ENCODE measurements at places on chromosomes 12 and 14.
A peak's percentile ranks its signal among the peaks of the same experiment; 100 is the strongest.

DNA sequence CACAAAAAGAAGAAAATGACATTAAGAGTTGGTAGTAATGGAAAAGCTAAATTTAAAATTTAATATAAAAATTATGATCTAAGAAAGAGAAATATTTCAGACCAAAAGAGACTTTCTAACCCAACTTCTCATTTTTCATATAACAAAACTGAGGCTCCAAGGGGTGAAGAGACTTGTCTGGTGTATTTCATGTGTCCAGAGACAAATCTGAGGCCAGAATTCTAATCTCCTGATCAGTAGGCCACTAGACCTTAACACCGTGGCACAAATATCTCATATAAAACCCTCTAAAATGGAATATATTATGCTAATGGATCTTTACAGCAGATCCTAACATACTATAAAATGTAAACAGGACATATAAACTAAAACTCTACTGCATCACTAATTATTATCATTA, 275.7 kb upstream of the SLC16A7 start:
- no peak for DNase-seq

- peak; percentile 78 for DNase-seq
Measured at GRCh38 chr12:7498809-7499208, 4.8 kb downstream of the CD163 start.

DNA sequence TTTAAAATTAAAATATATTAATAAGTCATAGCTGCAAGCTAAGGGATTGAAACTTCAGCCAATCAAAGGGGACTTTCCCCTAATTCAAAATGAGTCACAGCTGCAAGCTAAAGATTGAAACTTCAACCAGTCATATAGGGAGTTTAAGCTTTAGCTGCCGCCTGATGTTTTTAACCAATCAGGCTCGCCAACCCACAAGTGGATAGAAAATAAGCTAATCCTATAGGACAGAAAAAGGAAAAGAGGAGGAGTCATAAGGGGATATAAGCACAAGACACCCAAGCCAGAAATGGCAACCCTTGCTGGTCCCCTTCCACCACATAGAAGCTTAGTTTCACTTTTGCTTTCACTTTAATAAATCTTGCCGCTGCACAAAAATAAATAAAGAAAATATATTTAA, 1154.6 kb downstream of the GALC start:
- no peak for DNase-seq

- no peak for DNase-seq
Measured at GRCh38 chr14:59336098-59336497, 129.1 kb downstream of the GPR135 start.

DNA sequence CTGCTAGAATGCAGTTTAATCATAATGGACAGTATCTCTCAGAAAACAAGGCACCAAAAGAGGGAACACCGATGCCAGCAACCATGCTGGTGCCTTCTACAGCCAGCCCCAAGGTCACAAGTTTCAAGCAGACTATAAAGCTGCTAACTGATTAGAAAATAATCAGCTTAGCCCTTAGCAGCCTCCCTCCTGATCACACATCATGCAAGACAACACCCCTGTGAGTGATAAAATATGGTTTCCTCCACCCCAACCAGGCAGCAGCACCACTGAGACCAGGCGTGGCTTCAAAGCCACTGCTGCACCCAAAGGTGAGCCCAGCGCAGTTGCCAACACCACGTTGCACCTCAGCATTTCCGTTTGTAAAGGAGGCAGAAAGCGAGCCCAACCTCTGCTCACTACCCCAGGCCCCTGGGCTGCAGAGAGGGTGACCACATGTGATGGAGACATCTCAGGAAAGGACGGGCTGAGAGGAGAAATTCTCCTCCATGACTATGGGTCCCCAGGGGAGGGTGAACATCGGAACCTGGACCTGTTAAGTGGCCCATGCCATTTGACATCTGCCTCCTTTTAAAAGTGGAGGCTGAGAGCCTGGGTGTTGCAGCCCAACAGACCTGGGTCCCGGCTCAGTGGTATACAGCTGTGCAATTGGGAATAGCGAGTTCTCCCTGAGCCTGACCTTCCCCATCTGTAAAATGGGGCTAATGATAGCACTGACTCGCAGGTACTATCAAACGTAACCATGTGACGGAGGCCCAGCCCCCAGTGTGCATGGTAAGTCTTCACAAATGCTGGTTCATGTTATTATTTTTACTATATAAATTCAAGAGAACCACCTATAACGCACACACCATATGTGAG, 11.5 kb downstream of the ZFP36L1 start:
- no peak for DNase-seq

DNA sequence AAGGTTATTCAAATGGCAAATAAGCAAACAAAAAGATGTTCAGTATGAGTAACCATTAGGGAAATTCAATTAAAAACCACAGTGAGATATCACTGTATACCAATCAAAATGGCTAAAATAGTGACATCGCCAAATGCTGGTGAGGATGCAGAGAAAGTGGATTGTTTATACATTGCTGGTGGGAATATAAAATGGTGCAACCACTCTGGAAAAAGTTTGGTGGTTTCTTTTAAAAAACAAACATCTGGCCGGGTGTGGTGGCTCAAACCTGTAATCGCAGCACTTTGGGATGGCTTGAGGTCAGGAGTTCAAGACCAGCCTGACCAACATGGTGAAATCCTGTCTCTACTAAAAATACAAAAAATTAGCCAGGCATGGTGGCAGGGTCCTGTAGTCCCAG, 14.0 kb upstream of the STRAP start:
- DNase-seq: no peak

DNA sequence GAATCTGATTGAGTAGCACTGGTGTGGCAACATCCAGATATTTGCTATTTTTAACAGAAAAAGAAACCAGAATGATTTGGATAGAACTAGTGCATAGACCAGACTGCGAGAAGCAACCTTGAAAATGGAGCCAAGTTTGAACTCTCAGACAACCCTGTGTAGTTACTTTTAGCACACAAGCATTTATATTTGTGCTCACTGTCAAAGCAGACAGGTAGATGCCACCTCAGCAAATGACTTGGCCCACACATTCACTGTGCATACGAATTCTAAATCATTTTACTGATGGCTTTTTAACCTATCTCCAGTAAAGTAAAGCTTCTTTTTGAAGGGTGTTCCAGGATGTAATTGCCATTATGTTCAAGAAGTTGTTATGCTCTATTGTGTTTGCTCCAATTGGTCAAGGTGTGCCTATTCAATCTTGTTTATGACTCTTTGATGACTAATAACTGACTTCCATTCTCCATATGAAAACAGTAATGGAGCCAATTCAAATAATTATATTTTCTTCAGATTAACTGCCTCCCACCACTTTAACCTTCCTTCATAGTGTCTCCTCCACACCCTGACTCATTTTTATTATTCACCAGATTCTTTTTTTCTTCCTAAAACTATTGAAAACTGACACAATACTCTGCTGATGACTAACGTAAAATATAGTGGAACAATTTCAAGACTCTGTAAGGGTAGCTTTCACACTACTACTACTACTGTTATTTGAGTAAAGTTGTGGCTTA, 138.5 kb downstream of the CCER1 start:
- no peak for DNase-seq

DNA sequence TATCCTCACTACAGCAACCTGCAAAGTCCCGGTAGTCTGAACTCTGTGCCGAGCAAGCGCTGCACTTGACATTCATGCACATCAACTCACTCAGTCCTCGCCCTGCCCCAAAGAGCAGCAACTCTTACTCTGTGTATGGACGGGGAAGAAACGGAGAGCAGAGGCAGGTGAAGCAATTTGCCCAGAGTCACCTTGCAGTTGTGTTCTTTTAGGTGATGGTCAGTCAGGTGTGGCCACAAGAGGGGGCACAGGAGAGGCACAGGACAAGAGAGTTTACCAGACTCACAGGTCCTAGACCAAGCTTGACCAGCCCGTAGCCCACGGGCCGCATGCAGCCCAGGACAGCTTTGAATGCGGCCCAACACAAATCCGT, 39.1 kb downstream of the TSPAN11 start:
- DNase-seq: no peak

DNA sequence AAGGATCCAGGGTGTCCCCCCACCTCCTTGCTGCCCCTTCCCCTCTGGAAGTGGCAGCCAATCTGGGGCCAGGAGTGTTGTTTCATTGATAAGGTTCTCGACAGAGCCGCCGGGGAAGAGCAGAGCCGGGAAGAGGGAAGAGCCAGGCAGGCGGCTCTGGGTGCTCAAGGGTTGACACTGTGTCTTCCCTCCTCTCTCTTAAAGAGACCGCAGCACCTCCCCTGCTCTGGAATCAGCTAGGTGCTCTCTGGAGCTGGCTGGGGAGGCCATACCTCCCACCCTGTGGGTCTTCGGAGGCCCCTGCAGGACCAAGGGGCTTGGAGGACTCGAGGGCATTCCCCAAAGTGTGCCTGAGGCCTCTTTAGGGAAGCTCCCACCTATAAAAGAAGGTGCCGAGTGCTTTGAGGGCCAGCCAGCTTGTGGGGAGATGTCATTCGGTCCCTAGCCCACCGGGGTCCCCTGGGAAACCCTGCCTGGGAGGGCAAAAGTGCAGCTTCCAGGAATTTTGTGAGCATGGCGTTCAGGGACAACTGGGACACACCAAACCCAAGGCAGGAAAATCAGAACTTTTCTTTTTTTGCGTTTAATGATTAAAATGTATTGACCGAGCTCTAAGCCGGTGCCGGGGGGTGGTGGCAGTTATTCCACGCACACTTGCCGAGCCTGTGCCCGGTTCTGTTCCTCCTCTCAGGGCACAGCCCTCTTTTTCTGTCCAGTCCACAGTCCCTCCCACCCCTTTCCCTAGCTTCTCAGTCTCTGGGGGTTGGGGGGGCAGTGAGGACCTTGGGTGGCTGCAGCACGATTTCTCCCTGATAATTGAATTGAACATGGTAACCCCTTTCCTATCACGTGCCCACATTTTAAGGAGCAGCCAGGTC, 3.0 kb downstream of the SETD1B start:
- DNase-seq: no peak

DNA sequence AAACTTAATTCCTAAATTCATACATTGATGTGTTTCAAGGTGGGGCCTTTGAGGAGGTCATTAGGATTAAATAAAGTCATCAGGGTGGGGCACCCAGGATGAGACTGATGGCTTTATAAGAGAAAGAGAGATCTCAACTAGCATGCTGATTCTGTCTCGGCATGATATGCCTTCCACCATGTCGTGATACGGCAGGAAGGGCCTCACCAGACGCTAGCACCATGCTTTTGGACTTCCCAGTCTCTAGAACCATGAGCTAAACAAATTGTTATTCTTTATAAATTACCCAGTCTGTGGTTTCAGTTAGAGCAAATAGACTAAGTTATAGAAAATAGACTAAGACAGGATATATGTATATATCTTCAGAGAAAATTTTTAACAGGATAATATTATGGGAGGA, 759.6 kb downstream of the MED13L start:
- no peak for DNase-seq
